ENCODE measurements at places on chromosomes 6 and 20. TPM values are rescaled to one million over a fixed set of nuclear protein-coding genes. Genes with fewer than 3 reads are reported as not detected.
A peak's percentile ranks its signal among the peaks of the same experiment; 100 is the strongest.

MYLK2 gene
- total RNA-seq, result not detected

BICRAL gene
- total RNA-seq, result 8.6 TPM

NRSN2 gene
- 8.8 TPM for total RNA-seq

GPR6 gene
- not detected for total RNA-seq

ZNF343 gene
- 7.4 TPM for total RNA-seq

SLC22A7 gene
- total RNA-seq, result not detected

- no peaks in the 10 kb centered on the region for H3K4me1 ChIP-seq
- peak overlapping the region; percentile 67 for H3K27ac ChIP-seq
- DNase-seq, result peak; percentile 80
- peaks cover 23% of the 10 kb centered on the region for H3K27me3 ChIP-seq
Observed at GRCh38 chr6:138692058-138692977, 81.3 kb upstream of the CCDC28A start.

DNA sequence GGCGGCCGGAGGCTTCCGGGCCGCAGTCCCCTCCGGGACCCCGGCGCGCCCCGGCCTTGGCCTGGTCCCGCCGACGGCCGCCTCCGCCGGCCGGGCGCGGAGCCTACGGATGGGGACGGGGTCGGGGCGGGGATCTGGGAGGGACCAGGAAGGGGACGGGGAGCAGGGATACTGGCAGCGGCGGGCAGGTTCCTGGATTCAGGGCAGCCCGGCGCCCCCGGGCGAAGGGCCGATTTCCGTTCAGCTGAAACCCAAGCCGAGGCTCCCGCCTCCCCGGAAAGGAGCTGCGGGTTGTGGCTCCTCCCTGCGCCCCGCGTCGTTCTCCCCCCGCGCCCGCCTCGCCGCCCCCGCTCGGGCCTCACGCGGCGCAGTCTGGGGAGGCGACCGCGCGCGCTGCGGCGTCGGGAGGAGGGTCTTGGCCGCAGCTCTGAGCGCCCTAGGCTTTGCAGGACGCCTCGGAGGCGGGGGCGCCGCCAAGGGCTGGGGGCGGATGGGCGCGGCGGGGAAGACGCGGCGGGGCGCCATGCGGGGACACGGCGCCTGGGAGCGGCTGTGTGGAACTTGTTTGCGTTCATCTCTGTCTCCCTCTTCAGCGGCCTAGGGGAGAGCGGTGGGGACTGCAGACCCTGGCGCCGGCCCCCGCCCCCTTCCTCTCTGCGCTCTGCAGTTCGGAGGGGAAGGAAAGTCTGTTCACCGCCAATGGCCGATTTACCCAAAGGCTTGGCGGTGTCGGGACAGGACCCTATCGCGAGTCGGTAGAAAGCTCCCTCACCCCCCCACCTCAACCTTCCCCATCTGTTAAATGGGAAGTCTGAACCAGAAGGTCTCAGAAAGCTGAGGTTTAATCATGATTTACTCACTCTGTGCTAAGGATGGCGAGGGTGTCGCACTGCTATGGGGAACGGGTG is 22.7 kb upstream of the TMEM181 start:
- no peak overlapping the region for H3K27ac ChIP-seq
- peak; percentile 86 for DNase-seq
- H3K36me3 ChIP-seq, result no peaks in the 10 kb centered on the region

- no peak for DNase-seq
- H3K4me1 ChIP-seq, result no peaks in the 10 kb centered on the region
- H3K27me3 ChIP-seq, result no peaks in the 10 kb centered on the region
- H3K4me3 ChIP-seq, result no peak overlapping the region
- no peaks in the 10 kb centered on the region for H3K36me3 ChIP-seq
Observed at GRCh38 chr6:154852687-154853086, 119.5 kb downstream of the SCAF8 start.

GRCh38 chr6:144957236-144957937 is 672.3 kb downstream of the UTRN start:
- H3K4me3 ChIP-seq, result no peak overlapping the region
- H3K36me3 ChIP-seq, result no peaks in the 10 kb centered on the region
- no peaks in the 10 kb centered on the region for H3K27me3 ChIP-seq
- H3K4me1 ChIP-seq, result peaks cover 8% of the 10 kb centered on the region

- peaks cover 10% of the 10 kb centered on the region for H3K36me3 ChIP-seq
- H3K4me1 ChIP-seq, result no peaks in the 10 kb centered on the region
- no peak overlapping the region for H3K4me3 ChIP-seq
- H3K27ac ChIP-seq, result no peak overlapping the region
Observed at GRCh38 chr20:50093240-50093639, 19.7 kb downstream of the UBE2V1 start.

GRCh38 chr6:100470422-100471120 is 5.8 kb upstream of the SIM1 start:
- H3K4me1 ChIP-seq, result peaks cover 15% of the 10 kb centered on the region
- H3K36me3 ChIP-seq, result no peaks in the 10 kb centered on the region
- peaks cover 96% of the 10 kb centered on the region for H3K27me3 ChIP-seq
- H3K4me3 ChIP-seq, result no peak overlapping the region
- no peak overlapping the region for H3K27ac ChIP-seq

GRCh38 chr6:41028561-41029412 is 10.2 kb downstream of the UNC5CL start:
- H3K4me3 ChIP-seq, result peak overlapping the region; percentile 46
- H3K27me3 ChIP-seq, result no peaks in the 10 kb centered on the region
- H3K36me3 ChIP-seq, result no peaks in the 10 kb centered on the region
- peak; percentile 32 for DNase-seq
- no peak overlapping the region for H3K27ac ChIP-seq
- H3K4me1 ChIP-seq, result peaks cover 27% of the 10 kb centered on the region

- H3K36me3 ChIP-seq, result no peaks in the 10 kb centered on the region
- no peaks in the 10 kb centered on the region for H3K27me3 ChIP-seq
- H3K4me3 ChIP-seq, result no peak overlapping the region
- no peak for DNase-seq
- H3K27ac ChIP-seq, result no peak overlapping the region
- peaks cover 6% of the 10 kb centered on the region for H3K4me1 ChIP-seq
Observed at GRCh38 chr6:15132854-15133670, 112.8 kb upstream of the JARID2 start.

- no peak for DNase-seq
- no peaks in the 10 kb centered on the region for H3K4me1 ChIP-seq
- peaks cover 3% of the 10 kb centered on the region for H3K36me3 ChIP-seq
- H3K4me3 ChIP-seq, result no peak overlapping the region
- H3K27me3 ChIP-seq, result no peaks in the 10 kb centered on the region
Observed at GRCh38 chr6:158481690-158482473, 78.0 kb upstream of the TMEM181 start.

- no peaks in the 10 kb centered on the region for H3K36me3 ChIP-seq
- H3K27me3 ChIP-seq, result no peaks in the 10 kb centered on the region
- no peak overlapping the region for H3K4me3 ChIP-seq
- H3K27ac ChIP-seq, result no peak overlapping the region
- peaks cover 7% of the 10 kb centered on the region for H3K4me1 ChIP-seq
Observed at GRCh38 chr20:25033924-25034300, 24.0 kb downstream of the ACSS1 start.

DNA sequence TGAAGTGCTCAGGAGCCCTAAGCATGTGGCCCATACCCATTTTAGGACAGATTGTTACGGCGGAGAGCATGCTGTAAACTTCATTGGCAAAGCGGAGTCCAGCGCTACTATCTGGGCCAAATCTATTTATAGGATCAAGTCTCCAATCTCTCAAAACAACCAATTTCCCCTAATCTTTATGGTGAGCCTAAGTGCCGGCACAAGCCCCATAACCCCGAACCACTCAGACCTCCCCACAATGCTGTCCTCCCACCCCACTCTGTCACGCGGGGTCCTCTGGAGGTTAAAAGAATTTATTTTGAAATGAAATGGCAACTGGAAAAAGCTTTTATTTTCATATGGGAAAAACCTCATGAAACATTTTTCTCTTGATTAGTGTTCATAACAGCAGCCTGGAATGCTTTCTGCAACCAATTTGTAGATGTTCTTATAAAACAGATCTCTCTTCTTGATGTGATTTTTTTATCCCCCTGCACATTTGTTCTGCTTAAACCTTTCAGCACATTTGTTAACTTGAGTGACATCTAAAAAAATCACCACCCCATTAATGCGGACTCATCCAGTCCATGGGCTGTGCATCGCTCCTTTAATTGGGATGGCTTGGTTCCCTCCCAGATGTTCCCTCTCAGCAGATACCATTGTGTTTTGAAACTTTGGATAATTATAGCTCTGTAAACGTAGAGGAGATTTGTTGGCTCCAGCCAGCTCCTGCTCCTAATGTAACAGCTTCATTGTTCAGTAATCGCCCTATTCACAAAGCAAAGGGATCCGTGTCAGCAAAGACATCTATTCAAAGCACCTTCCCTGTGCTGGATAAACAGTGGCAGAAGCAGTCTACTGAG is 323.6 kb downstream of the CD83 start:
- no peaks in the 10 kb centered on the region for H3K27me3 ChIP-seq
- H3K27ac ChIP-seq, result peak overlapping the region; percentile 72
- H3K4me1 ChIP-seq, result peaks cover 57% of the 10 kb centered on the region
- H3K36me3 ChIP-seq, result no peaks in the 10 kb centered on the region
